ENCODE measurements at places on chromosomes 6 and 20.

DNA sequence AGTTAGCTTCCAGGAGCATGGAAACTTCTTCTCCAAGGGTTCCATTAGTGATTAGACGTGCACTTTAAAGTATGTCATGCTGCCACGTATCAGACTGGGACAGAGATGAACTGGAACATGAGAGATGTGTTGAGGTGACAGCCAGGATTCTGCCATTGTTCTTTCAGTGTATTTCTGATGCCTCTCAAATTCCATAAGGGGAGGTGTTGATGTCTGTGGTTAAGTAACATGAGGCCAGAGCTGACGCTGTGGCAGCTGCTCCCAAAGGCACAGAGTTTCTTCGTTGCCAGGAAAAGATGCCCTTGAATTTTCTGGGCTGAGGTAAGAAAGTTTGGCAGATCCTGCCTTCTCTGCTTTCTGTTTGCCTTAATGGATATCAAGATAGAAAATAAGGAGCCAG is 63.5 kb downstream of the TRMT6 start:
- DNase-seq = no peak

GRCh38 chr6:131244942-131245341 is 109.7 kb downstream of the AKAP7 start:
- DNase-seq = no peak

DNA sequence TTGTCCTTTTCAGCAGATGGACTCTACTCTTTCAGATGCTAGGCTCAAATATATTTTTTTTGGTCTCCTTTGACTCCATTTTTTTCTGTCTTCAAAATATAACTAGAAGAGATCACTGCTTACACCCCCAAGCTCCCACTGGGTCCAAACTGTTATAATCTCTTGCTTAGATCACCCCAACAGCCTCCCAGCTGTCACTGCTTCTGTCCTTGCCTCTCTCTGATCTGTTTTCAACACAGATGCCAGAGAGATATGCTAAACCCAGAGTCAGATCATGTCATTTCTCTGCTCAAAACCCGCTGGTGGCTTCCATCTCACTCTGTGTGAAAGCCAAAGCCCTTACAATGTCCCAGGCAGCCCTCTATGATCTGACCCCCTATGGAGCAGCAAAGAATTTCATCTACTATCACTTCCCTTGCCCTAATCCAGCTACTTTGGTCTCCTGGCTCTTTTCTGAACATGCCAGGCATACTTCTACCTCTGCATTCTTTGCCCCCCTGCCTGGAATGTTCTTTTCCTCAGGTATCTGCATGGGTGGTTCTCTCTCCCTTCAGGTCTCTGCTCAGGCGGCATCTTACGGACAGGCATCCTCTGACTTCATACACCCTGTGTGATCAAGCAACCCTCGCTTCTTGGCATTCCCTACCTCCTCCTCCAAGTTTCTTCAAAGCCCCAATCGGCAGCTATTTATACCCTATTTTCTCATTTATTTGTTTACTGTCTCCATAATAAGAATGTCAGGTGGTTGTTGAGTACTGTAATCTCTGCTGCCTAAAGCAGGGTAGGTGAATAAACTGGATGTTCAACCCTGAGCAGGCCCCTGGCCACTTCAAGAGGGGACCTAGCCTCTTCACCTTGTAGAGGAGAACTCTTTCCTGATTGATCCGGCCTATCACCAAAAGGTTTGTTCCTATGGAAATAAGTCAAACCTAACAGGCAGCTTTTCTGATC is 43.6 kb upstream of the SLC4A11 start:
- no peak for DNase-seq

- DNase-seq = peak; percentile 53
Measured at GRCh38 chr20:36384022-36384619, 78.0 kb downstream of the DLGAP4 start.

DNA sequence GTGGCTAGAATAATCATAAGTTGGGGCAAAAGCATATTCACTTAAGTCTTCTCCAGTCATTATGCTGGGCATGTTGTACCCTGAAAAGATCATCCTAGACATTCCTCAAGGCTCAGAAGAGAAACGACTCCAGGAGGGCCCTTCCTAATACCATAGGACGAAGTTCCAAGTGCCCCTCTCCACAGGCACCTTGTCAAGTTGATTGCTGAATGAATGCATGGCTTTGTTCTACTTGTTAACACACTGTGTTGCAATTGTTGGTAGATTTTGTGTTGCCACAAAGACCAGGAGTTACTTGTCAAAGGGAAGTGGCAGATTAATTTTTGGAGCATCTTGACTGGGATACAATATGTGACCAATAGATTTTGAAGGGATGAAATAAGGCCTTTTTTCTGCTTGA is 194.3 kb upstream of the SMLR1 start:
- no peak for DNase-seq

GRCh38 chr6:154579046-154579445 is 68.6 kb upstream of the CNKSR3 start:
- DNase-seq = no peak

DNA sequence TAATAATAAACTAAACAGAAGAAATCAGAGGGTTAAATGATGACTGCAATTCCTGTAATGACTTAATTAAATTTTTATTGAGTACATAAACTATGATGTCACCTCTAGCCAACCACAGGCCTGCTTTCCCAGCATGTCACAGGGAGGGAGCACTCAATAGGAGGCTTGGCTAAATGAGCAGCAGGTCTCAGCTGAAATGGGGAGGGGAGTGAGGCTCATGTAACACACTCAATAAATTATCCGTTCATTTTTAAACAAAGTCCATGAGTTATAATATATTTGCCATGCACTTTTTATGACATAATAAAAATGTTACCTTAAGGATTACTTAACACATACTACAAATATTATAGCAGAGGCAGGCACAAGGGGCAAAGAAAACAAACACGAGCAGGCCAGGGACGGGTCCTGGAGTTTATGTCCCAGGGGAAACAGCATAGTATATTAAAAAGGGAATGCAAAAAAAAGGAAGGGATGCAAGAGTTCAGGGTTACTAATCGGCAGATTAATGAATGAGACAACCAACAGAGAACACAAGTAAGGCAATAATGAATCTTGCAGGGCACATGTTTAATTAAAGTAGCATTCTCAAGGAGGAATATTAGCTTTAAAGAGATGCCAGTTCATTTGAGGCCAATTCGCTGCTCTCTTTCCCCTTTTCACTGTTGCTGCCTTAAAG is 27.1 kb upstream of the FAM83C start:
- no peak for DNase-seq

DNA sequence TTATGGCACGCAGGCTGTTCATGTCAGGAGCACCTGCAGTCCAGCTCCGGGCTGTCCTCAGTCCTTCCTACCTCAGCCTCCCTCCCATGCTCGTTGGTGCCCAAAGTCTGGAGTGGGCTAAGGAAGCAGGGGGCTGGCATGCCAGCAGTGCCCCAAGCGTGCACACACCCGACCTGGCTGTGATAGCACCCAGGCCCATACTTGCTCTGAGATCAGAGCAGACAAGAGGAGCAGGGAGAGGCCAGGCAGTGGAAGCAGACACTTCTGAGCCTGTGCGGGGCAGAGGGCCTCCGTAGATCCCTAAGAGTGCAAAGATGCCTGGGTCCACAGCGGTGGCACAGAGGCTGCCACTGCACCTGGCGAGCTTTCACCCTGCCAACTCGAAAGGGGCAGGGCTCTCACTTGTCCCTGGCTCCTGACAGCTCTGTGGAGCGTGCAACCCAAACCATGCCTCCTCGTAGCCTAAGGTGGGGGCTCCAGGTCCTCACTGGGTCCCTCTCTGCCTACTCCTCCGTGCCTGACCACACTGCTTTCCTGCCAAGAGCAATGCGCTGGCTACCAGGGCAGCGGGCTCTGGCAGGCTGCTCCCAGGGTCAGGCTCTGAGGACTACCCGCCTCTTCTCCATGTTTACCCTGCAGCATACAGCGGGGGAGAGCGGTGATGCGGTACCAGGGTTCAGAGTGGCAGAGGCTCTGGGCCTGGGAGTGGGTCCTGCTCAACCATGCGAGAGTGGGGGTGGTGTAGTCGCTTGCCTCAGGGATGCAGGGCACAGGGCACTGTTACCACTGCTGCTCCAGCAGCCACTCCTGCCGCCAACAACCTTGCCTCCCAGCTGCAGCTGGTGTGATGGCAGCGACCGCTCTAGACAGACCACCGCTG is 59.5 kb downstream of the MANEA start:
- no peak for DNase-seq

GRCh38 chr6:25973923-25974555 is 11.4 kb downstream of the TRIM38 start:
- DNase-seq = no peak

- DNase-seq = no peak
Measured at GRCh38 chr6:163253556-163254213, 160.8 kb upstream of the QKI start.

GRCh38 chr6:70180901-70181599 is 121.8 kb downstream of the COL9A1 start:
- DNase-seq = no peak

DNA sequence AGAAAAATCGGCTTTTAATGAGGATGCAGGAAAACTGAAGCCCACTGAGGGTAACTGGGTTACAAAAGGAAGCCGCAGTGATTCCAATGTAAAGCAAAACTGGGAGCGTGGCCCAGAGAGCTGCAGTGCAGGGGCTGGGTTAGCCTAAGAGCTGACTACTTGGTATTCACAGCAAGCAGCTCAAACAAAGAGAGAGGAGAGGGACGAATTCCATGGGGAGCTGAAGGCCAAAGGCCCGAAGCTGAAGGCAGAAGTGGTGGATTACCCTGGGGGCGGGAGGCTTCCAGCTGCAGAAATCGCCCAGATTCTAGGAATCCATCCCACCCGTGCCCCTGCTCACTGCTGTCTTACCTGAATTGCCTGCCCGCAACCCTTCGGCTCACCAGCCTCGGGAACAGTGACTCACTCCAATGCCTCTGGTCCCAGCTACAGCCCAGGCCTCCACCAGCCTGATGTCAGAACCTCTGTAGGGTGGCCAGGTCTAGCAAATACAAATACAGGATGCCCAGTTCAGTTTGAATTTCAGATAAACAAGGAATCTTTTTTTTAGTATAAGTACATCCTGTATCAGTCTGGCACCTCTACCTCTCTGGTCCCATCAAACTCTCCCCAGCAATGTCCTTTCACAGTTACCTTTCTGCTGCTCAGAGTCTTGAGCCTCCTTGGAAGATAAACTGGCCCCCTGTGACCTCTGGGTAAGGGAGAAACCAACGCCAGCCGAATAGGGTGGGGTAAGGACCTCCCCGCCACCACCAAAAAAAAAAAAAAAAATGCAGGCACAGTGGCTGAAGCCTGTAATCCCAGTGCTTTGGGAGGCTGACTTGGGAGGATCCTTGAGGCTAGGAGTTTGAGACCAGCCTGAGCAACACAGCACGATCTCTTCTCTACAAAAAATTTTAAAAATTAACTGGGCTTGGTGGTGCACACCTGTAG is 14.6 kb upstream of the ZMYND8 start:
- DNase-seq = no peak

GRCh38 chr6:166551754-166552495 is 34.6 kb downstream of the RAMACL start:
- no peak for DNase-seq

Data from activated CD4-positive, alpha-beta memory T cell treated with anti-CD3 and anti-CD28 coated beads, Interleukin-2, amount 10 ng/mL, durations not matched to agents 7 days and 5 days (primary cell).